ENCODE measurements at places on chromosomes 2 and 18.

DNA sequence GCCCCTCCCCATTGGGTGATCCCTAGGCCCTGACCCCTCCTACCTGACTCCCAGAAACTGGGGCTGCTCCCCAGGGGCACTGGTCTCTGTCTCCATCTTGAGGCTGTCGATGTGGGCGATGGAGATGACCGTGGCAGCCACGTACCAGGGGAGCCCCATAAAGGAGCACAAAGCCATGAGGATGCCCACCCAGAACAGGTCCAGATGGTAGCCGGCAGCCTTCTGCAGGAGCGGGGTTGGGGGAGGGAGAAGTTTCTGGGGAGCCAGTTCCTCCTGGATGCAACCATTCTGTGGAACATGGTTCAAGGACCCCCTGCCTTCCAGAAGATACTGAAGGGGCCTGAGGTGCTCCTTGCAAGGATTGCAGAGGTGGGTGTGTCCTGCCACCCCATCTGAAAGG is 34.0 kb downstream of the MTHFD2 start:
- no peak for DNase-seq

GRCh38 chr2:149082735-149083134 is 44.2 kb downstream of the LYPD6B start:
- DNase-seq, result no peak

DNA sequence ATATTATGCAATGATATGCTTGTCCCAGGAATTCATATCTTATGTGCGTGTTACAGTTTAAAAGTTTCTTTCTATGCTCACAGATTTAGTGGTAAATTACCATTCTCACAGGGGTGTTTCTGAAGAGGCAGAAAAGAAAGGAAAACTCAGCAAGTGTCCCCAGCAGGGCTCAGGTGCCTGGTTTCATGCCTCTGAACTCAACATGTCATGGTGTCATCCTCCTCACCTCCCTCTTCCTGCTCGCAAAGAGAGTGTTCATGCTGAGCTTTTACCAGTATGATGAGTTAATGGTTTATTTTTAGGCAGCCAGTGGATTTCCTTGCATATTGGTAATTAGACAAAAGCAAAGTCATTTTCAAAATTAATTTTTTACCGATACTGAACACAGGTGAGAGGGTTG is 492.9 kb upstream of the ZEB2 start:
- no peak for DNase-seq

- no peak for DNase-seq
These were observed 1075.4 kb upstream of the ZEB2 start for GRCh38 chr2:145595296-145595695.

DNA sequence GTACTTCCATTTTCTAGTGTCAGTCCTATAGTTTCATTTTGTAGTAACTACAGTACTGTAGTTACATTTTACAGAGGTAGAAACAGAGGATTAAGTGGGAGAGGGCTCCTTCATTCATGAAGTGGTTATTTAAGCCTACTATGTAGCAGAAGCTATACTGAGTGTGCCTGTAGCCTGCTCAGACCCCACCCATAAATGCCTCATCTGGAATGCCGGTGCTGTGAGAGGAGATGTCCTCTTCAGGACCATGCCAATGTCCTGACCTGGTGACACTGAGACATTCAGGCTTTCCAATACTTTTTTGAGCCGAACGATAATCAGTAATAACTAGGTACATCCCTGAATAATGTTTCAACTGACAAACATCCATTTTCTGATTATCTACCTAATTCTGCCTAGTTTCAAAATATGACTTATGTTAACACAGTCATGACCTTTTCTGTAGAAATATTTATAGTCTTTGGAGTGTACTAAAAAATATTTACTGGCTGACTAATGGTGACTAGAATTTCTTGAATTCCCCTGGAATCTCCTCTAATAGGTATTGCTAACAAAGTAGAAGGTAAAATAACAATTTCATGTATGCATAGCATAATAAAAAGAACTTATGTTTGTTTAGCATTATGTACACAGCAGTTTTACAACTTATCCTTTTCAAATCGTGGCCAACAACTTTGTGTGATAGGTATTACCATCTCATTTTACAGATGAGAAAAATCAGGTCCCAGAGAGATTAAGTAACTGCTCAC is 10.2 kb upstream of the ARHGAP28 start:
- DNase-seq, result no peak

GRCh38 chr18:35348001-35348400 is 3.8 kb upstream of the ZNF24 start:
- DNase-seq, result no peak

DNA sequence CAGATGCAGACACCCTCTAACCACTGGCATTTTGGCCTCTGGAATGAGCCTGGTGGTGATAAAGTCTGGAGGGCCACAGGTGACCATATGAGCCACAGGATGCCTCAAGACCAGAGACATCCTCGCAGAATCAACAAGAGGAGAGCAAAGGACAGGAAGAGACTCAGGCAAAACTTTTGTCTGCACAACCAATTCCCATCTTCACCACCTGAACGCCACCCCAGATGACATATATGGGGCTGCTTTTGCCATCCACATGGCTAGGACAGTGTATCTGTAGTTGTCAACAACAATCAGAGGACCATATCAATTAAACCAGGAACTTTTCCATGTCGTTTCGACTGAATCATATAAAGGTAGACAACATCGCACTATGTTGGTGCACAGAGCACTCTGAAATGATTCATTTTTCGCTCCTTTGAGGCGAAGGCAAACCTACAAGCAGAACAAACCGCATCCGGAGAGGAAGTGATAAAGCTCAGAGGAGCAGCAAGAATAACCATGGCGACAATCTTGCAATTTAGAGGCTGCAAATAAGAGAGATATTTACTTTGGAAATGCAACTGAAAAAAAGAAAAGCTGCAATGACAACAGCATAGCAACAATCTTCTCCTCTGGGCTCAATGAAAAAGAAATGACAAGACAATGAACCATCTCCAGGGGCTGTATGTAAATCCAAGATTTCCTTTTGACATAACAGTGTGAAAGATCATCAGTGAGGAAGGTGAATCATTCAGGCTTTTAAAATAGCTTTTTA is 204.5 kb downstream of the ARL4C start:
- DNase-seq, result peak; percentile 30

- no peak for DNase-seq
These were observed 150.1 kb upstream of the CCDC150 start for GRCh38 chr2:196489371-196489770.

GRCh38 chr2:167749016-167749415 is 498.4 kb downstream of the STK39 start:
- no peak for DNase-seq

DNA sequence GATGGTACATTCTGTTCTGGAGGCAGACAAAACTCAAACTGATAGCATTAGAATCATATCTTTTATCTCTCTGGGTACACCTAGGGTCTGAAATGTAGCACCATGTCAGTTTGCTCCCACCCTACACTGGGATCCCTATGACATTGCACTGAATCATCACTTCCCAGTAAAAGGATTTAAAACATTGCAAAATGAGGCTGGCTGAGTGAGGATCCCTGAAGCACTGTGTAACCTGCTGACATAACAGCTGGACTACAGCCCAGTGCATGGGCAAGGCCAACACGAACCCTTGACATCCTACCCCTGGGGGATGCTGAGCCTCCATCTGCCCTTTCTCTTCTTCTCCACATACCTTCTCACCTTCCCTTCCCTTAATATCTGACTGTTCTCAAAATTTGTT is 253.2 kb downstream of the TTC32 start:
- DNase-seq, result no peak

GRCh38 chr2:101723371-101724124 is 26.0 kb downstream of the MAP4K4 start:
- no peak for DNase-seq

DNA sequence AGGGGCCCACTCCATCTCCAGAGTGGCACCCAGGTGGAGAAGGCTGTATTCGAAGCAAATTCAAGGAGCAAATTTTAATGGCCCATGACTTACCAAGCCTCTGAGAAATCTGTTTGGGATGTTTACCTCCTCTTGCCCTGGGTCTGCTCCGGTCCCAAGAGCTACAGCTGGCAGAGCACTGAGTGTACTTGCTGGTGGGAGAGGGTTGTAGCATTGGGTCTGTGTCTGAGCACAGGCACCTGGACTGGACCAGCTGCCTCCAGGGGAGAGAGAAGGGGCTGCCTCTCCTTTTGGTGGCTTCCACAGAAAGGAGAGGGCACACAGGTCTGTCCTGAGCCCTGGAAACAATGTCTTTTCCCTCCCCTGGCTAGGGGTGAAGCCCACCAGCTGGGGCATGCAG is 9.8 kb downstream of the EN1 start:
- no peak for DNase-seq

GRCh38 chr2:26521054-26521912 is 43.4 kb upstream of the OTOF start:
- DNase-seq, result no peak

DNA sequence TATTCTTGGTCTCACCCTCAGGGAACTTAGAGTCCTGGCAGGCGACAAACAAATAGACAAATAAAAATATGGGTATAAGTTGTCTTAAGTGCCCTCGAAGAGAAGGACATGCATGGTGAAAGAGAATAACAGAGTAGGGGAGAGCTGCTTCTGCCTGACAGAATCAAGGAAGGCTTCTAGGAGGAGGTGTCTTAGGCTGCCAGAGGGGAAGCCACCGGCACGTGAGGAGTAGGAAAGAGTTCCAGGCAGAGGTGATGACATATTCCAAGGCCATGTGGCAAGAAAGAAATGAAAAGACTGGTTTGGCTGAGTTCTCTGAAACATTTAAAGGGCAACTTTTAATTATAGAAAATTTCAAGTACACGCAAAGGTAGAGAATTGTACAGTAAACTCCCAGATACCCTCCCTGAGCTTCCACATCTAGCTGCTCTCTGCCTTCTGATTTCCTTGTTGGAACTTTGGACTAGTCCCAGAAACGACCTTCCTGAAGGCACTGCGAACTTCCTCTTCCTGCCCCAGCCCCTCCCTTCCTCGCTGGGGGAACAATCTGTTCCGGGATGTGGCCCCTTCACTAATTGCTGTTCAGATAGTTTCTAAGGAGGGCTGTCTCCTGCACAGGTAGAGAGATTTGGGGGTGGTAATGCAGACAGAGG is 91.7 kb downstream of the DYSF start:
- DNase-seq, result no peak
